Activated CD4-positive, alpha-beta T cell treated with anti-CD3 and anti-CD28 coated beads, Interleukin-2, amount 50 U/mL, for 24 hours (primary cell): ENCODE measurements at places on chromosomes 16 and 17.

DNA sequence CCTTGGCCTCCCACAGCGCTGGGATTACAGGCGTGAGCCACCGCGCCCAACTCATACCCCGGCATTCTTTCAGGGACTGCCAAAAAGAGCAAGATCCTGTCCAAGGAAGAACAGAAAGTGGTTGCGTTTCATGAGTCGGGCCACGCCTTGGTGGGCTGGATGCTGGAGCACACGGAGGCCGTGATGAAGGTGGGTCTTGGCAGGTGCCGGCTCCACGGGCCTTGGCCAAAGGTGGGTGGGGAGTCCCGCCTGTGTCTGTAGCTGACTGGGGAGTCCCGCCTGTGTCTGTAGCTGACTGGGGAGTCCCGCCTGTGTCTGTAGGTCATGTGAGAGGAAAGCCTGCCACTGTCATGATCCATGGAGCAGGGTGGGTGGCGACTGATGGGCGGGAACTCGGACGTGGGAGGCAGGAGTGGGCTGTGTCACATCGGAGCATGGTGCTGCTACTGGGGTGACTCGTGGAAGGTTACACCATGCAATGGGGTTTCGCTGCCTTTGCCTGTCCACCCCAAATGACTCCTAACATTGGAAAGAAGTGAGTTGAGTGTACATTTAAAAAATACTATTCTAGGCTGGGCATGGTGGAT lies 10.0 kb upstream of the RPL13 start:
- no peak for DNase-seq

GRCh38 chr17:2292100-2292499 lies 11.5 kb downstream of the SMG6 start:
- DNase-seq, result no peak

- DNase-seq, result no peak
These were observed 6.2 kb downstream of the C16orf89 start for GRCh38 chr16:5059386-5060072.

GRCh38 chr17:35256629-35257028 lies 13.8 kb downstream of the SLFN5 start:
- DNase-seq, result no peak

DNA sequence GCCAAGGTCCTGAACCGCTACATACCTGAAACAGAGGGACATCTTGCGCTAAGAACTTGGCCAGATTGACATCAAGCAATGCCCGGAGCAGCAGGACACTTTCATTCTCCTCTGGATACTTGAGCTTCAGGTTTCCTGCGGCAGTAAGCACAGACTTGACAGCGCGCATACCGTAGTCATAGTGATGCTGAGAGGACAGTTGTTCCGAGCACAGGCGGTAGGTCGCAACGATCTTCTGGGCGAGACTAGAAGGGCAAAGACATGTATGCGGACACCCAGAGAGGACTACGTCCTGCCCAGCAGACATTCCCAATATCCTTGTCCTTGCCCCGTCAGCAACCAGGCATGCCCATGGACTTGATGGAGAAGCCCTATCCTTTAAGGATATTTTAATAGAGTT lies 112.9 kb downstream of the DNAH3 start:
- no peak for DNase-seq
